H1 (cell line): ENCODE measurements at places on chromosomes 11 and 22. TPM values are rescaled to one million over a fixed set of nuclear protein-coding genes. Genes with fewer than 3 reads are reported as not detected.

DNA sequence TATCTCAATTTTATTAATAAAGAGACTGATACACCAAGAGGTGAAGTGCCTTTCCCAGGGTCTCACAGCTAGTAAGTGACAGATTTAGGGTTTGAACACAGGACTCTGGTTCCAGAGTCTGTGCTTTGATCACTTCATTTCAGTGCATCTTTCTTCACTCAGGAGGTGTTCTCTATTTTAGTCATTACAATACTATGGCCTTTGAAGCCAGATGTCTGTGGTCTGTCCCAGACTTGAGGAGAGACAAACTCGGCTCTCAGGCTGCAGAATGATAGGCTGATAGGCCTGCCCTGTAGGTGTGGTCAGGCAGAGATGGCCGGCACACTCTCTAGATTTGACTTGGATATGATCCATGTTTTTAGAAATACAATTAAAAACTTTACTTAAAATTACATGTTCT lies 478.5 kb upstream of the CCDC90B start:
- no peak overlapping the region for H3K4me3 ChIP-seq
- no peak overlapping the region for H3K27ac ChIP-seq
- no peak for DNase-seq
- H3K36me3 ChIP-seq = no peaks in the 10 kb centered on the region

SCGB2A2 gene
- total RNA-seq = not detected in 2 replicates

- no peak for DNase-seq
- no peak overlapping the region for H3K4me3 ChIP-seq
- H3K27ac ChIP-seq = no peak overlapping the region
- H3K4me1 ChIP-seq = no peaks in the 10 kb centered on the region
- no peaks in the 10 kb centered on the region for H3K27me3 ChIP-seq
These were observed 103.7 kb downstream of the PICALM start for GRCh38 chr11:85965202-85965601.

GRCh38 chr11:32888805-32889204 lies 3.8 kb upstream of the QSER1 start:
- H3K36me3 ChIP-seq = peaks cover 4% of the 10 kb centered on the region; the same call in 1 of the 2 replicates
- no peak overlapping the region for H3K27ac ChIP-seq
- no peak overlapping the region for H3K4me3 ChIP-seq
- DNase-seq = no peak
- H3K27me3 ChIP-seq = no peaks in the 10 kb centered on the region

- DNase-seq = no peak
- no peak overlapping the region for H3K27ac ChIP-seq
- peaks cover 4% of the 10 kb centered on the region; the same call in 1 of the 2 replicates for H3K36me3 ChIP-seq
- no peak overlapping the region for H3K4me3 ChIP-seq
These were observed 18.0 kb downstream of the DHCR7 start for GRCh38 chr11:71430166-71430565.

C11orf16 gene
- not detected in 2 replicates for total RNA-seq

GRCh38 chr11:2779981-2780849 lies 80.4 kb upstream of the KCNQ1OT1 start:
- DNase-seq = no peak
- H3K4me1 ChIP-seq = peaks cover 9% of the 10 kb centered on the region
- H3K36me3 ChIP-seq = no peaks in the 10 kb centered on the region
- H3K4me3 ChIP-seq = no peak overlapping the region
- H3K27me3 ChIP-seq = no peaks in the 10 kb centered on the region

GRCh38 chr11:18522388-18522787 lies 4.4 kb downstream of the TSG101 start:
- no peaks in the 10 kb centered on the region for H3K4me1 ChIP-seq
- no peak overlapping the region for H3K4me3 ChIP-seq
- no peak overlapping the region for H3K27ac ChIP-seq
- no peaks in the 10 kb centered on the region for H3K27me3 ChIP-seq
- no peak for DNase-seq

DNA sequence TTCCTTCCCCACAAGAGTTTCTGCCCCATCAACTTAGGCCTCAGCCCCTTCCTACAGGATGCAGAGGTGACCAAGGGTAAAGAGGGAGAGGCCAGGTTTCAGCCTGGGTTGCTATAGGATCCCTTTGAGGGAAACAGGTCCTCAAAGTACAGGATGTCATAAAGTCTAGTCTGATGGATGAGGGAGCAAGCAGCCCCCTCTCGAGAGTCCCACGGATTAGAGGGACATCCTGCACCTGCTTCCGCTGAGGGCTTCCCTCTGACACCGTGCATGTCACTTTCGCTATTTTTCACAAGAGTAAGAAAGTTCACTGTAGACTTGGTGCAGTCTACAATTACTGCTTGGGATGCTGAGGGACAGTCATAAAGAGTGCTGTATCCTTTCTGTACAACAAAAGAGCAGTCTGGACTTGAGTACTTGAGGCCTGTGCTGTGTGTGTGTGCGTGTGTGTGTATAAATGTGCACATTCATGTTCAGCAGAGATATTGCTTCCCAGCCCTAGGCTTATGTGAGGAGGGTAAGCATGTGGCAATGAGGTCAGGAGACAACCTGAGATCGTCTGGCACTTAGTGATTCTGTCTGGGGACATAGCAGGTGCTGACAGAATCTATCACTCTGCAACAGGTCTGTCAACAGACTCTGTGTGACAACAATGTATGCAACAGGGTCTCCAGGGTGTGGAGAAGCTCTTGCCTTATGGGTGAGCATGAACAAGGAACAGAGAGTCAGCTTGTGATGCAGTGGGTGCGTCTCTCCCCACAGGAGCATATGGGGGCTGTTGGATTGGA lies 18.0 kb upstream of the CHST1 start:
- H3K4me3 ChIP-seq = no peak overlapping the region
- H3K27me3 ChIP-seq = no peaks in the 10 kb centered on the region
- no peaks in the 10 kb centered on the region for H3K4me1 ChIP-seq
- H3K36me3 ChIP-seq = no peaks in the 10 kb centered on the region

GRCh38 chr22:39646398-39647063 lies 76.0 kb downstream of the CACNA1I start:
- no peaks in the 10 kb centered on the region for H3K36me3 ChIP-seq
- H3K4me1 ChIP-seq = no peaks in the 10 kb centered on the region
- H3K27me3 ChIP-seq = no peaks in the 10 kb centered on the region
- DNase-seq = no peak

GRCh38 chr22:24502541-24502940 lies 7.4 kb downstream of the UPB1 start:
- DNase-seq = no peak
- H3K36me3 ChIP-seq = no peaks in the 10 kb centered on the region
- no peak overlapping the region for H3K27ac ChIP-seq
- no peaks in the 10 kb centered on the region; the same call in 1 of the 2 replicates for H3K27me3 ChIP-seq
- no peak overlapping the region for H3K4me3 ChIP-seq

- no peak overlapping the region for H3K27ac ChIP-seq
- no peak overlapping the region for H3K4me3 ChIP-seq
These were observed 549.0 kb upstream of the LUZP2 start for GRCh38 chr11:23947883-23948282.

GRCh38 chr11:102614485-102614884 lies 10.6 kb downstream of the MMP20 start:
- H3K27ac ChIP-seq = no peak overlapping the region
- no peaks in the 10 kb centered on the region for H3K27me3 ChIP-seq
- no peak overlapping the region for H3K4me3 ChIP-seq
- H3K4me1 ChIP-seq = peaks cover 4% of the 10 kb centered on the region

DNA sequence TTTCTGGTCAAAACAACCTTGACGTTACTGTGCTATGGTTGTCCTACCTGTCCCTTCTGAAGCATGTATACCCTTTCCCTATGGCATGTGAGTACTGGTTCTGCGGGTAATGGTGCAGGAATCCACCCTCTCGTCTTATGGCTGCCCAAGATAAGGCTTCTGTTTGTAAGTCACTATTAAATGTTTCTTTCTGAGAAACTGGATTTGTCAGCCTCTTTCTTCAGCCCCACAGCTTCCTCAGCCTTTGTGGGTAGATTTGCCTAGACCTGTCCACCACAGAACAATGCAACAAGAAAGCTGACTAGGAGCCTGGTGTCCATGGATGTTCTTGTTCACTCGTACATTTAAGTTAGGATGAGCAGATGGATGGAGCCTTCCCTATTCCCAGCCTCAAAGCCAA lies 14.4 kb downstream of the MMP7 start:
- no peaks in the 10 kb centered on the region for H3K36me3 ChIP-seq
- no peaks in the 10 kb centered on the region for H3K27me3 ChIP-seq
- H3K27ac ChIP-seq = no peak overlapping the region
- no peaks in the 10 kb centered on the region for H3K4me1 ChIP-seq
- H3K4me3 ChIP-seq = no peak overlapping the region

DNA sequence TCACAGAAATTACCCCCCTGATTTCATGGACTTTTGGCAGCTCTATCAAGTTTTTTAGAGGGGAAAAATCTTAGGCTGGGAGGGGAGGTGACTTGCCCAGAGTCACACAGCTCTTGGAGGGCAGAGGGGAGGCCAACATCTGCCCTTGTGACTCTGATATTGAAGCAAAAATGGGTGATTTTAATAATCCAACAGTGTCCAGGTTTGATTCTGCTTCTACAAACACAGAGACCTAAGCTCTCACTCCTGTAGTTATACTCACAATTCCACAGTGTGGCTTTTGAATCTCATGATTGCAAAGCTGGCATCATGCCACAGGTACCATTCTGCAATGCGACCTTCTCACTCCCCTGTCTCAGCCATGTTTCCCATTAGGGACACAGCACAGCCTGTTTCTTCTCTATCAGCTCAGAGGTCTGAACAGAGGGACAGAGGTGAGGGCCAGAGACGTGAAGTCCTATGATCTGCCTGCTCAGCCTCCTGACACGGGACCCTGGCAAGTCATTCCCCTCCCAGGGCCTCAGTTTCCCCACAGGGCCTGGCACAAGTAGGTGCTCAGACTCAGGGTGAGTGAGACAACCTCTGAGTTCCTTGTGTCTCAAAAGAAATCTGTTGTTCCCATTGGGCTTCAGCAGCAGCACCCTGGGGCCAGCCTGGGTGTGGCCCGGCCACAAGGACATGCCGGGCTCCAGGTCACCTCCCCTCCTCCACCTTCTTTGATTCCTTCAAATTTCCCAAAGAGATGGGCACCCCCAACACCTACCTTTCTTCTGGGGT lies 766 bp downstream of the APOL2 start:
- H3K27me3 ChIP-seq = no peaks in the 10 kb centered on the region
- H3K4me3 ChIP-seq = peak overlapping the region; percentile 67
- H3K4me1 ChIP-seq = no peaks in the 10 kb centered on the region
- no peak for DNase-seq
- peak overlapping the region; percentile 21; the same call in 1 of the 2 replicates for H3K27ac ChIP-seq

GRCh38 chr11:112024773-112025678 lies at the start of gene DLAT:
Gene DLAT, plus strand, starts transcription at chr11:112025408. Its CDS starts 65 bp downstream, at chr11:112025473.
- DNase-seq = peak; percentile 97
- peak within 1 kb of the TSS; percentile 92 for H3K27ac ChIP-seq
- H3K4me3 ChIP-seq = peak within 1 kb of the TSS; percentile 93
- H3K4me1 ChIP-seq = no peaks in the 10 kb centered on the region
- peaks cover 24% of the 10 kb centered on the region for H3K36me3 ChIP-seq
- H3K27me3 ChIP-seq = no peaks in the 10 kb centered on the region

DNA sequence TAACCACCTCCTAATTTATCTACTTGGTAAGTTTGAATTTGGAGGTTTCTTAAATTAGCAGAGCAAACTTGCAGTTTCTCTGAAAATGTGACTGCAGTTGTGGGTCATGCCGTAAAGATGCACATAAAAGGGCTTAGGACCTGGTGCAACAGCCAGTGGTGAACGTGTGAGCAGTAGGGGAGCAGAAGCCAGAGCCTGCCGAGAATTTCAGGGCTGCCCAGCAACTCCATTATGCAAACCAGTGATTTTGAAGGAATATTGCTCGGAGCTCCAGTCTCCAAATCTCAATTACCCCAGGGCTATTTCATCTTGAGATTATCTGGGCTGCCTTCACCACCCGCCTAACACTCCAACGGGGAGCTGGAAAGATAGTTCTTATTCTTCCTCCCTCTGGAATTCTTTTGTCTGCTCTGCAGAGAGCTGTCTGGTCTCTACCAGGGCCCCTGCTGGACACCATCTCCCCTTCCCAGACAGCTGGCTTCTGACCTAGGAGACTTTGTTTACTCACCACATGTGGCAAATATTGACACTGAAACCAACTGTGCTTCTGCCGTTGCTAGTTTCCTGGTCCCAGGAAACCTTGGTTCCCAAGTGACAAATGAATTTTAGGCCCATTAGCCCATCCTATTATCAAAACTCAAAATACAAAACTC lies 93.9 kb downstream of the DSCAML1 start:
- H3K27me3 ChIP-seq = no peaks in the 10 kb centered on the region
- H3K4me1 ChIP-seq = peaks cover 4% of the 10 kb centered on the region; the same call in 1 of the 2 replicates
- H3K36me3 ChIP-seq = no peaks in the 10 kb centered on the region
- no peak for DNase-seq
- H3K4me3 ChIP-seq = no peak overlapping the region

GRCh38 chr11:12120031-12121008 lies 9.9 kb downstream of the MICAL2 start:
- no peak overlapping the region for H3K4me3 ChIP-seq
- no peaks in the 10 kb centered on the region for H3K27me3 ChIP-seq
- H3K4me1 ChIP-seq = no peaks in the 10 kb centered on the region
- no peak for DNase-seq
- no peak overlapping the region for H3K27ac ChIP-seq

DNA sequence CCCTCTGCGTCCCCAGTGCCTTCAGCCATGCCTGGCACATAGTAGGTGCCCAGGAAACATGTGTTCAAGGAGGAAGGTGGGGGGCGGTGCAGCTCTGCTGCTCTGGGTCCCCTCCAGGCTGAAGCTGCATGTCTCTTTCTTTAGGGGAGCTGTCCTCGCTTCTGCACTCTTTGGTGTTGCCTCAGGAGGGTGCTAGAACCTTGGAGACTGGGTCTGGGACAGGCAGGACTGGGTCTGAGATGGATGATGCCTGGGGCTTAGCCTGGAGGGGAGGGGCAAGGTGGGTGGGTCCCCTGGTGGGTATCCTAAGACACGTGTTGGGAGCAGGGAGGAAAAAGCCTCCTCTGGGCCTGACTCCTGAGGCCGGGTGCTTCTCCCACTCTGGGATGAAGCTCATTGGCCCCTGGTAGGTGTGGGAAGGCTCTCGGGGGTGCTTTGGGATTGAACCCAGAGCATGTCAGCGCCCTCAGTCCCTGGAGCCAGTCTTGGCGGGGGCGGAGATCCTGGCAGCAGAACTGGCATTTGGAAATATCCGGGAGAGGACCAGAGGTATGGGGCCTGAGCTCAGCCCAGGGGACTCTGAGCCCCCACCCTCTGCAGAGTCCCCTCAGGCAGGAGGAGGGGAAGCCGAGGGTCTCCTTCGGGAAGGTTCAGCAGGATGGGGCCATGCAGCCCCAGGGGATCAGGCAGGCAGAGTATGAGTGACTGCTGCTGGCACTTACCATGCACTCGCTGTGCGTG lies 6.7 kb upstream of the GSTP1 start:
- no peak overlapping the region for H3K4me3 ChIP-seq
- no peaks in the 10 kb centered on the region for H3K27me3 ChIP-seq
- H3K4me1 ChIP-seq = no peaks in the 10 kb centered on the region; the same call in 1 of the 2 replicates
- H3K27ac ChIP-seq = no peak overlapping the region
- DNase-seq = no peak
- H3K36me3 ChIP-seq = no peaks in the 10 kb centered on the region
